ENCODE measurements at places on chromosomes 5 and 9.
A peak's percentile ranks its signal among the peaks of the same experiment; 100 is the strongest.

DNA sequence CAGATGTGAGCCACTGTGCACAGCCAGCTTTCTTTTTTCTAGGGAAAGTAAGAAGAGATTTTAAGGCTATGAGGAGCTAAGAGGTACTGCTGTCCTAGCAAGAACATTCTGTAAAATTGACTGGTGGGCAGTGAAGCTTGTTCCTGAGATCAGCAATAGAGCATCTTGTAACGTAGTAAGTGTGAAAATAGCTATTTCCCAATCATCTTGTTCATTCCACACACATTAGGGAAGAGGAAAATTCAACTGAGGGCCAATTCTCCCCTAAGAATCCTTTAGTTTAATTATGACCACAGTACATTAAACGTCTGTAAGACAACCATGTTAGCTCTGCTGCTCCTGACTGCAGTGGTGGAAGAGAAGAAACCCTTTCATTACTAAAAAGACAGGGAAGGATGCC, 246.2 kb downstream of the EFNA5 start:
- no peak for DNase-seq

DNA sequence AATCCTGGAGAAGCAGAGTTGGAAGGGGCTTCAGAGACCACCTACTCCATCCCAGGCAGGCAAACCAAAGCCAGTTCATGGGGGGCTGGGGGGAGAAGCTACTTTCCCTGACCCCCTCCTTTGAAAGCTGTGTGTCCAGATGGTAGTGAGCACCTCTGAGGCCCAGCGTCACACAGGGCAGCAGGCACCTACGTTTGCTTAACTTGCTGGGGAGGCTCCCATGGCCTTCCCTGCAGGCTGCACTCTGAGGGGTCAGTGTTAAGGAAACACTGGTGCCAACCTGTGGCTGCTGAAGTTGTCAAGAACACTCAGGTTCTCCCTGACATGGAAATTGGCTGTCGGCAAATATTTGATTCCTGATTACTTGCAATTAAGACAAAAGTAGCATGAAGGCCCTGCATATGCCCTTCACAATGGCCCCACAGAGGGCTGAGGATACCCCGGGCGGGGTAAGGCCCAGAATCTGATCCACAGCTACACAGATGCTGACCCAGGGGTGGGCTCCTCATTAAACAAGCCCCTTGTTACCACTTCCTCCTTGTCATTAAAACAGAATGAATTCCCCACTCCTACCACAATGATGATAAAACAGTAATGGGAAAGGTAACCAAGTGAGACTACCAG, 208.5 kb downstream of the FSTL4 start:
- DNase-seq: no peak

DNA sequence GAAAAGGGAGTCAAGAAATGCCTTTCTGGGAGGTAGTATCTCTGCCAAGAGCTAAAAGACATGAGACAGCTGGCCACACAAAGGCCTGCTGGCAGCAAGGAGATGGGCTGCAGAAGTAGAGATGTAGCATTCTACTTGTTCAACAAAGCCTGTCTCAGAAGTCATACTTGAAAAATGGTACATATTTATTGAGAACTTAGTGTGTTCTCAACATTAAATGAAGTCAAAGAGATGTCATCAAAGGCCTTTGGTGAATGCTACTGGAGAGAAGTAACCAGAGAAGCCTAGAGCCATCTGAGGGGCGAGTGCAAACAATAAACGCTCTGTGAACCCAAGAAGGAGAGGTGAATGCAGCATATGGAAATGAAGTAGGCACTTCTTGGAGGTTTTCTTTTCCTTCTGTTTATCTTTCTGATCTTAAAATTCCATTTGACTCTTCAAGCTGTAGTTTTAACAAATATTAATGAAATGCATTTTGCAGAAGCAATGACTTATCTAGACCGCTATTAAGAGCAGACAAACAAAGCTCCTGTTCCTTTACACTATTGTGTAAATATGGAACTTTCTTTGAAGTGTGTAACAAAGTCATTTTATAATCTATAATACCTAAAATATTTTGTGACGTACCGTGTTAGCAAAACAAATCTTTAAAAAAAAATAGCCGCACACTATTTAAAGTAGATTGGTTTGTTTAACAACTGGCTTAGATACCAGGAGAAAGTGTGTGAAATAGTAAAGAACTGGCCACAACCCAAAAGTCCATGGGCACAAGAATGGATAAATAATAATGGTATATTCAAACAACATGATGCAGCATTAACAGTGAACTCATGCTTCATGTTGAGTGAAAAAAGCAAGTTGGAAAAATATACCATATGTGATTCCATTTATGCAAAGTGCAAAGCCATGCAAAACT, 70.2 kb downstream of the ZNF608 start:
- no peak for DNase-seq

GRCh38 chr9:74277532-74277931, 219.6 kb upstream of the RORB start:
- peak; percentile 8 for DNase-seq

- no peak for DNase-seq
These were observed 140.0 kb upstream of the RAD23B start for GRCh38 chr9:107142896-107143603.

- no peak for DNase-seq
These were observed 2.4 kb upstream of the SNX2 start for GRCh38 chr5:122772446-122772845.

- no peak for DNase-seq
These were observed 96.0 kb downstream of the ANXA2R start for GRCh38 chr5:42943931-42944631.

GRCh38 chr9:35074141-35074540, 1.7 kb upstream of the VCP start:
- DNase-seq: no peak
